H9 (cell line): ENCODE measurements at places on chromosomes 4 and X.

- no peak for DNase-seq
Measured at GRCh38 chrX:72713130-72713529, 976 bp downstream of the PHKA1 start.

DNA sequence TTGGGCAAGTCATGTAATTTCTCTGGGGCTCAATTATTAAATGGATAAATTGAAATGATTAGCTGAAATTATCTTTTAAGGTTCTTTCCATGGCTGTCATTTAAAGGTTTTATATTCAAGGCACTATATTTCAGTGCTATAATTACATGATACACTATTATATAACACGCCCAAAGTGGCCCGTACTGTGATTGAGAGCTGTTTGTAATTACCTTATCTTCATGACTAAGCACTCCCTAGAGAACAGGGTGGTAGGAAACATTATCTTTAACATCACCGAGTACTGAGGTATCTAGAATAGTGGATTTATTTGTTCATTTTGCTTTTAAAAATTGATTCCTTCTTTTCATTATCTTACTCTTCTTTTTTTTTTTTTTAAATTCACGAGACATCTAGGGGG is 79.0 kb downstream of the DIAPH2 start:
- DNase-seq: no peak

DNA sequence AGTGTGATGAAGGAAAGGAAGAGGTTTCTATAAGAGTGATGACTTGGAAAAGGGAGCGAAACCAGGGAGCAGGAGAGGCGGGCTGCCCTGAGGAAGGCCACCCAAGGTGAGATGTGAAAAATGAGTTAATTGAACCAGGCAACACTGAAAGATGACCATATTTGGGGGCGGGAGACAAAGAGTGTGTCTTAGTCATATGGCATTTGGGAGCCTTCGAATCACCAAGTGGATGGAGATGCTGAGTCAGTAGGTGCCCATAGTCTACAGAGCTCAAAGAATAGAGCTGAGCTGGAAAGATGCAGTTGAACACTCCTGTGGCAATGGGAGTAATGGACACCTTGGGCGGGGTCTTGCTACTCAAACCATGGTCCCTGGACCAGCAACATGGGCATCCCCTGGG is 8.3 kb upstream of the TLR8 start:
- no peak for DNase-seq

DNA sequence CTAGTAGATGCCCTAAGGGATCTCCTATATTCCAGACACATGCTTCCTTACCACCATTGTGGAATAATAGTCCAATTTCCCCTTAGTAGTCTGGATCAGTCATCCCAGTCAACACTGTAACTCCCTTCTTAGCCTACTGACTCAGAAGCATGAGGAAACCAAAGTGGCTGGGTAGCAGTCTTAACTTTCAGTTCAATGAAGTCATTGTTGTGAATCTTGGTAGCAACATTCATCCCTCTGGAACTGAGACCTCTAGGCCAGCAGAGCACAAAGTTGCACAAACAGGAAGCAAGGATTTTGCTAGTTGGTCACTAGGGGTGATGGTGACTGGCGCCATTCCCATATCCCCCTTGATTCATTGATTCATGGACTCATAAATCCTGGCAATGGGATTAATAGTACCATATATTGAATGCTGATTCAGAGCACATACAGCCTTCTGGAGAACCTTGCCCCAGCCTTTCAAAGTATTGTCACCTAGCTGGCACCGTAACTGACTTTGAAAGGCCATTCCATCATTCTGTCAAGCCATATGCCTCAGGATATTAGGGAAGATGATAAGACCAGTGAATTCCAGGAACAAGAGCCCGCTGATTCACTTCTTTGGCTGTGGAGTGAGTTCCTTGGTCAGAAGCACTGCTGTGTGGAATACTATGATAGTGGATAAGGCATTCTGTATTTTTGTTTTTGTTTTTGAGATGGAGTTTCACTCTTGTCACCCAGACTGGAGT is 19.7 kb upstream of the GPAT3 start:
- no peak for DNase-seq

- DNase-seq: no peak
Measured at GRCh38 chrX:153993079-153993478, 20.5 kb downstream of the TMEM187 start.

GRCh38 chr4:37665333-37666320 is 20.5 kb downstream of the RELL1 start:
- DNase-seq: no peak

DNA sequence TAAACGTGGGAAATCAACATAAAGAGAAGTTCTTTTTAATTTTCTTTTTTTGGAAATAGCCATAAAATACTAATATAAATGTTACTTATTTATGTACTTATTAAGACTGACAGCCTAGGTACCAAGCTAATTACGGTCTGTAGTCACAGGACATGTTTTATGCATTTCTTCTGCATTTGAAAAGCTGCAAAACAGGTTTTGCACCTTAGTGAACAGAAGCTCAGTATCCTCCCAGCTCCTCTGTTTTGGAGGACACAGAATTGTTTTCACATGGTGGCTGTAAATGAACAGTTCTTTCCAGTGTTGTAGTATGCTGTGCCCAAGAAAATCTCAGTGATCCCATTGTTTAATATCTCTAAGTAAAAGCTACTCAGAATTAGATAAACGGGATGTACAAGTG is 1788.0 kb upstream of the TENM3 start:
- DNase-seq: no peak

DNA sequence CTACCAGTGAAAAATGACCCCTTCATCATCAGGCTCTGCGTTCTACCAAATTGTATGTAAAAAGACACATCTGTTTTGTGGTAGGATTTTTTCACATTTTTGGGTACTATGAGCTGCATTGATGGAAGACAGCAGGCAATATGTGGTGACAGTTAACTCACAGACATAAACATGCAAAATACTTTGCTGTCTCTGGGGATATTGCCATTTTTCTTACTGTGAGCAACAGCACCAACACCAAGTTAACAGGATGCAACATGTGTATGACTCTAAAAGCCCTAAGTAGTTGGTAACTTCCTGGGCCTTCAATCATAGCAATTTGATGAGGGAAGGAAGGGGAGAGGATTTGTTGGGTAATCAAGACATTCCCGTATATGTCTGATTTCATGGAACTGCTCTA is 56.4 kb upstream of the DRP2 start:
- DNase-seq: no peak

- DNase-seq: peak; percentile 71
Measured at GRCh38 chr4:30720021-30720660, at the start of gene PCDH7. TSS of gene PCDH7 (plus strand) at chr4:30720369. CDS start at chr4:30721423, 1,054 bp downstream.

DNA sequence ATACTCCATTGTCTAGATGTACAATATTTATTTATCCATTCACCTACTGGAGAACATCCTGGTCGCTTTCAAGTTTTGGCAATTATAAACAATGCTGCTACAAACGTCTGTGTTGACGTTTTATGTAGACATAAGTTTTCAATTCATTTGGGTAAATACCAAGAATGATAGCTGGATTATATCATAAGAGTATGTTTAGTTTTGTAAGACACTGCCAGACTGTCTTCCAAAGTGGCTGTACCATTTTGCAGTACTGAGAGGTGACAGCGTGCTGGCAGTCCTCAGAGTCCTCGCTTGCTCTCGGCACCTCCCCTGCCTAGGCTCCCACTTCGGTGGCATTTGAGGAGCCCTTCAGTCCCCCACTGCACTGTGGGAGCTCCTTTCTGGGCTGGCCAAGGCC is 253.3 kb upstream of the INTU start:
- no peak for DNase-seq

- DNase-seq: no peak
Measured at GRCh38 chr4:82753725-82754410, 44.7 kb downstream of the SCD5 start.

DNA sequence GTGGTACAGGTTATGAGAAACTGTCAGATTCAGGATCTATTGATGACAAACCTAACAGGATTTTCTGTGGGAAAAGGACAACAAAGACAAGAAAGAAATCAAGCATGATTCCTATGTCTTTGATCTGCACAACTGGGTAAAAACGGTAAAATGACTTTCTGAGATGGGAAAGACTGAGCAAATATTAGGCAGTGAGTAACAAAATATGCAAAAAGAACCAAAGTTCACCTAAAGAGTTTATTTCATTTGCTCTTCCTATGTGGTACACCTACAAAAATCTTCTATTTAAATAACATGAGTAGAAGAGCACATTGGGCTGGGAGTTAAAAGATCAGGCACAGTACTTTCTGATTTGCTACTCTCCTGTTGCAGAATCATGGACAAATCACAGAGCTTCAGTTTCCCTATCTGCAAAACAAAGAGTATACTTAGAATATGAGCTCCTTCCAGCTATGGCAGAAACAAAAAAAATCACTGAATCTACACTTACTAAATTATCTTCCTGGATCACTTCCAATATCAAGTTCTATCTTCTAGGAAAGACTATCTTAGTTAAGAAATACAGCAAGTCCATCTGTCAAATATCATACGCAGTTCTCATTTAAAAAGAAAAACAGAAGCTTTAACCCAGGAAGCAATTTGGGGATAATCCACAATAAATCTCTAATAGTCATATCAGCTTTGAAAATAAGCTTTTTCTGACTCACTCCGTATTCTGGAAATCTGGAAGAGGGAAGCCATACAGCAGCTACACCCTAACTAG is 37.4 kb downstream of the NFXL1 start:
- no peak for DNase-seq

GRCh38 chrX:140507223-140507981 is 2.5 kb upstream of the SOX3 start:
- peak; percentile 28 for DNase-seq

GRCh38 chr4:183700407-183700806 is 41.3 kb downstream of the TRAPPC11 start:
- no peak for DNase-seq

DNA sequence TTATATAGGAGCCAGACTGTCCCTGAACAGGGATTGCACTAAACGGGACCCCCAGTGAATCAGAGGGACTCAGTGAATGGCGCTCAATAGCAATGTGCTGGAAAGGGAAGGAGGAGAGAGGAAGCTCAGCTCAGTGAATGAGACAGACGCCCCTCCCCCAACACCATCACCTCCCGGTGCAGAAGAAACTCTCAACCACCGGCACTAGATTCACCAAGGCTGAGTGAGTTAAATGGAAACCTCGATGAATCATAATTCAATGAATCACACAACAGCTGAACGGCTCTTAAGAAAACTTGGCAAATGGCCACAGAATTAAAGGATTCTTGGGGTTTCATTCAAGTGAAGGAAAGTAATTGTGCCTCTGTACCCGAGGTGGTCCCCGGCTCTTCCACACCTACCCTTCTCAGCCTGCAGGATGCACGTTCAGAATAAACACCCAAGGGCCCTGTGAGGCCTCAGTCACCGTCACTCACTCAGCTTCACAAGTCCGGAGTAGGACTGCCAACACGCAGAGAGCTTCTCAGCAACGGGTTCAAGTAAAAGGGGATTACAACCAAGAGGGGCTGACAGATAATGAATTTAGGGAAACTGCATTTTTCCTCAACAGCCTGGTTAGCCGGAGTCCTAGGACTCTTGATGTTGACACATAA is 29.3 kb downstream of the CRMP1 start:
- DNase-seq: no peak

GRCh38 chr4:123785538-123785937 is 388.9 kb downstream of the SPRY1 start:
- peak; percentile 66 for DNase-seq

GRCh38 chr4:139901531-139902320 is 236.1 kb downstream of the MGST2 start:
- DNase-seq: no peak

- DNase-seq: no peak
Measured at GRCh38 chrX:111040377-111041017, 55.5 kb upstream of the PAK3 start.

DNA sequence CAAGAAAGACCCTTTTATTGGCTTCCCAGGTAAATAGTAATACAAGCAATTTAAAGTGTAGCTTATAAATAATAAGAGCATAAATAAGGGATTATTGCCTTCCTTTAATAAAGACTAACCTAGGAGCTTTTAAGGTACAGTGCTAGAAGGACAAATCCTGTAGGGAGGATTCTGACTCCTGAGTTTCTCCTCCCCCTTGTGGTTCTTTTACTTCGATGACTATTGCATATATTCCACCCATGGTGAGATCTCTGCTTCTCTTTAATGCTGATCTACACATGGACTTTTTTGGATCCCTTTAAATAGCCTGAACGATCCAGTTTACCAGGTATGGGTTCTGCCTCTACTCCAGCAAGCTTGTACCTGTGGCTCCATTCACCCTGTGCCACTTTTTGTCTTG is 2.5 kb downstream of the GALNT7 start:
- DNase-seq: no peak

DNA sequence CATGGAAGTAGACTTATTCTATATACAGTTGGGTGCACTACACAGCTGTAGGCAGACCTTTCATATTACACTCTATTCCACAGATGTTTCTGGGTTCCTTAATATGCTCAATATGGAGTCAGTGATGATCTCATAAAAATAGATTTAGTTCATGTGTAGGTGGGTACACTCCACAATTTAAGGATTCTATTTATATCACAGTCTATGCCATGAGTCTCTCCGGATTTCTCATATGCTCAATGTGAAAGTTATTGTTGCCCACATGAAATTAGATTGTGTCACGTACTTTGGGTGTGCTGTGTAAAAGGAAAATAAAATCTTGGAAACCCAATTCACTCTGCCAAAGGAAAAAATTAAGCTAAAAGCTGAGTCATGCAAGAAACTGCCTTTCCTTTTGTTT is 32.5 kb upstream of the TASL start:
- DNase-seq: no peak

GRCh38 chr4:173261052-173261451 is 73.1 kb downstream of the HMGB2 start:
- no peak for DNase-seq

DNA sequence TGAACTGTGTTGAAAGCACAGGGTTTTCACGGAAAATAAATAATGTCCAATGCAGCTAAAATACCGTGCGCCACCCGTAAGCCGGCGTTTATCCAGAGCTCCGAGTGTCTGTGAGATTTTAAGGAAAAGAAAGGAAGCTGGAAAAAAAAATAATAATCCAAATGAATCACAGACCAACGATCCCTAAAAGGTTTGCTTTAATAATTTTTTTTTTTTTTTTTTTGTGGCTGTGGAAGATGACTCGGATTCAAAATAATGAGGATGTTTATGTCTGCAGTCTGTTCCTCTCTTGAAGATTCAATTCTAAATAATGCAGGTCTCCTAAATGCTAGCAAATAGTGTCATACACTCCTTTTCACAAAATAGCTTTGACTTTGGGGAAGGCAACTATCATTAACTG is 84.6 kb upstream of the PPP2R3B start:
- DNase-seq: no peak

DNA sequence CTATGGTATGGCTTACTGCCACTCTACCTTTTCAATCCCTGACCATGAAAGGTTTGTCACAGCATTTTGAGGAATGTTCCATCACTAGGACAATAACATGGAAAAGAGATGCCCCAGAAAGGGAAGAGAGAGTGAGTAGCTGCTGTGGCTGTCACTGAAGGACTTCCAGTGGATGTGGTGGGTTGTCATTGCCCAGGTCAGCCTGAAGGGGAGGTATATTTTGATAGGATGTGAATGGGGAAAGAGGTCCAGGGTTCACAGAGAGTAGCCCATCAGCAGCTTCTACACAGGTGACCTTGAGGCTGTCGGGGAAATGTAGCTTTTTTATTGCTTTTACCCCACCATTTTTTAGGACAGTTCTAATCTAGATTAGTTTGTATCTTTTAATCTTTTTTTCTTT is 30.8 kb downstream of the MTM1 start:
- no peak for DNase-seq
